ENCODE measurements at places on chromosomes 7 and 10. TPM values are rescaled to one million over a fixed set of nuclear protein-coding genes. Genes with fewer than 3 reads are reported as not detected.

- no peak for DNase-seq
Observed at GRCh38 chr7:102119925-102120324, 166.7 kb upstream of the SH2B2 start.

DNA sequence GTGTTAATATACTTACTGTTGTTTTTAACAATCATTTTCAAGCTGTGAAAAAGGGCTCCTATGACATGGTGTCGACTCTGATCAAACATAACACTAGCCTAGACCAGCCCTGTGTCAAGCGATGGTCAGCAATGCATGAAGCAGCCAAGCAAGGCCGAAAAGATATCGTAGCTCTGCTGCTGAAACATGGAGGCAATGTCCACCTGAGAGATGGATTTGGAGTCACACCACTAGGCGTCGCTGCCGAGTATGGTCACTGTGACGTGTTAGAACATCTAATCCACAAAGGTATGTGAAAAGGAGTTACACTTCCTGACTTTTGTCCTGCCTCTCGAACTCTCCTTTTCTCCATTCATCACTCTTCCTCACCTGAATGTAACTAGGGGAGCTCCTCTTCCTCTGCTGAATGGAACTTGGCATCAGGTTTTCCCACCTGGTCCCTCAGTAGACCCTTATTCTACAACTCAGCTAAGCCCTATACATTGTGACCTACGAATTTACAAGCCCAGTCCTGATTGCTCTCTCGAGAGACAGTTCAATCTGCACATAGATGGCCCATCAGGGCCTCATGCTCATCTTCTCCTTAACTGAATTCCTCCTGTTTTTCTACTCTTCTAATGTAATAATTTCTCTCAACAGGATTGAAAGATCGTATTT, 23.0 kb downstream of the ASB15 start:
- no peak for DNase-seq

DNA sequence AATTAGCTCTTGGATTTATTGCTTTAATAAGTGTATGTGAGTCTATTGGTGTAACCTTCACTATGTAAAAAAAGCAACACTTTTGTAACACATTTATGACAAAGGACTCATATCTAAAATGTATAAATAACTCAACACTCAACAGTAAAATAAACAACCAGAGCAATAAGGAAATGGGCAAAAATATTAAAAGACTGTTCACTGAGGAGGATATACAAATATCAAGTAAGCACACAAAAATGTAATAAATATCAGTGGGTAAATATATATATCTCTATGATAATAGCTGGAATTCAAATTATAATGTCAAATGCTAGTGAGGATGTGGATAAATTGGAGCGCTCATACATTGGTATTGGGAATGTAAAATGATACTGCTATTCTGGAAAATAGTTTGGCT, 53.0 kb downstream of the HDAC9 start:
- no peak for DNase-seq

DNA sequence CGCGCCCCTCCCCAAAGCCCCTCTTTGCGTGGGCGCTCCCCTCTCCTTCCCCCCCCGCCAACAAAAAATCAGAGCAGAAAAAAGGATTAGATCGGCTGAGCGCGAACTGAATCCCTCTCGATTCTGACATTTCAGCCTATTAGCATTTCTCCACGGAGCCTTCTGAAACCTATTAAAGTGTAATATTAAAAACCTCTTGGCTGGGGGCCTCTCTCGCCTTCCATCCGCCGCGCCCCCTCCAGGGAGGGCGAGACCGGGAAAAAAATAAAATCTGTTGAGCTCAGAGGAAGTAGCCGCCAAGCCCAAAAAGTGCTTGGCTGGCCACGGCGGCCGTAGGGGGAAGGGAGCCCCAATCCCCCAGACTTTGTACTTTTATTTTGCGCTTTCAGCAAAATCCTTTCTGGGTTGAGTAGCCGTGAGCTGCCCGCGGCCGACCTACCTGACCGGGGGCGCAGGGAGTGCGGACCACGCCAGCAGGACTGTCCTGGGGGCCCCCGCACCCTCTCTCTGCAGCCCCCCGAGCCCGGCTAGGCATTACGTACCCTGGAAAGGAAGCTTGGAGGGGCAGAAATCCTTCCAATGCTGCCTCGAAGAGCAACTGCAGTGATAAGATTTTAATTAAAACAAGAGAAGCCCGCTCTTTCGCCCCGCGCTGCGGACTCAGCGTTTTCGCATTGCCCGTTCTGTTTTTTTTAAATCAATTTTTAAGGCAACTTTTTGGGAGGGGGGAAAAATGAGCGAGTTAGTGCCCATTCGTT, 1.3 kb upstream of the TNRC18 start:
- DNase-seq, result no peak

DNA sequence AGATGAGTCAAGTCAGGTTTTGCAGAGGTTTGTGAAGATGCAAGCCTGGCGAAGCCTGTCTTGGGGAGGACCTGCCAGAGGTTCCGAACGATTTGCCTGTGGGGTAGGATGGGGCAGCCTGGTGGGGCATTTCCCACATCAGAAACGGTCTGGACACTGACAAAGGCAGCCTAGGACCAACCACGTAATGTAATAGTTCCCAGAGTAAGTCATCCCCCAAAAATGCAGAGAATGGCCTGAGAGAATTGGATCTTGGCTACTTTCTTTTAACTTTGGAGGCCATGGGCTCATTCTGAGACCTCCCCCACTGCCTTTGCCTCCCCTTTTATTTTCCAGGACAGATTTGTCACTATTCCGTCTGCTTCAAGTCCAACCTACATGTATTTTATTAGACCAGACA, 168.9 kb upstream of the SH2B2 start:
- no peak for DNase-seq

GRCh38 chr10:104659809-104660208, 18.7 kb downstream of the SORCS3 start:
- no peak for DNase-seq

DNA sequence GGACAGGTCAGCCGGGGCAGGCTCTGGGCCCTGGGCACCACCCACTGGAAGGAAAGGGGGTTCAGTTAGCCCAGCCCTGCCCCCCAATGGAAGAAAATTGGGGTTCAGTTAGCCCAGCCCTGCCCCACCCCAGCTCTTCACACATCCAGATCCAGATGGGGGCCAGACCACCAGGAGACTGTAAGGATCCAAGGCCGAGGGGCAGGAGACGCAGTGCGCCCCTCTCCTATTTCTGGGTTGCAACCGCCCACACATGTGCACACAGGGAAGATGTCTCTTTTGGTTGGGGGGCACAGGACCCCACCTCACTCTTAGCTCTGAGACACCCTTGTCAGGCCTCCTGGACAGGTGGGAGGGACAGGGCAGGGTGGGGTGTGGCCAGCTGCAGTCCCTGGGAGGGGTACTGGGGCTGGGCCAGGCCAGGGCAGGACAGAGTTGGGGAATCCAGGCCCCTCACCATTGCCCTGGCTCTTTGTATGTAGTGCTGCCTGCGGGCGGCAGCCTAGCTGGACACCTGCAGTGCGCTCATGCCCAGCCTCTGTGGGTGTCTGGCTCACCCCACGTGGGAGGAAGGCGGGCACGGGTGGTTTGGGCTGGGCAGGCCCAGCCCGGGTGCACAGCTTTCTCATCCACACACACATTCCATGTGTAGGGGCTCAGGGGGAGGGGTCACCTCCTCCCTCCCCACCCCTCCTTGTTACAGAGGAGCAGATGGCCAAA, 141.2 kb downstream of the LHPP start:
- DNase-seq, result no peak

GRCh38 chr10:29205787-29206186, 83.1 kb upstream of the LYZL1 start:
- DNase-seq, result no peak

DNA sequence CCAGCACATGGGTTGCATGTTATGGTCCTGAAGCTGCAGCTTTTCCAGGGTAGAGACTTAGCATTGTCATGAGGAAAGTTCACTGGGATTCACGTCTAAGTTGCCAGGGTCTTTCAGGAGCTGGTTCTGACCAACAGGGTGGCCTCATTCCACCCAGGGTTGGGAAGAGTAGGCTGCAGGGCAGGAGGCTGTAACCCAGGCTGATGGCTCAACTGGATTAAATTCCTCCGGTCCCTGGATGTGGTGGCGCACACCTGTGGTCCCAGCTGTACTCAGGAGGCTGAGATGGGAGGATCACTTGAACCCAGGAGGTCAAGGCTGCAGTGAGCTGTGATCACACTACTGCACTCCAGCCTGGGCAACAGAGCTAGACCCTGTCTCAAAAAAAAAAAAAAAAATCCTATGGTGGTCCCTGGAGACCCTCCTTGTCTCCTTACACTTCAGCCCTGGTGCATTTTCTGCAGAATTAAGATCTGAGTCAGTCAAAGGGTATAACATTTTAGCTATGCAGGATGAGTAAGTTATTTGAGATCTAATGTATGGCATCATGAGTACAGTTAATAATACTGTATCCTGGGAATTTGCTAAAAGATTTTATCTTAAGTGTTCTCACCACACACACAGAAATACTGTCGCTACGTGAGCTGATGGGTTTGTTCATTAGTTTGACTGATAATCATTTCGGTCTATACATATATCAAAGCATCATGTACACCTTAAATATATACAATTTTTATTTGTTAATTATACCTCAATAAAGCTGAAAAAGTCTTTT, 44.0 kb downstream of the ASB13 start:
- no peak for DNase-seq

Gene CRYGN
- polyA plus RNA-seq, result 0.20 TPM

Gene TMEM236
- 0.26 TPM for polyA plus RNA-seq

Gene PYROXD2
- 37.3 TPM for polyA plus RNA-seq

Gene ADRA2A
- 0.29 TPM for polyA plus RNA-seq

Gene ALDH18A1
- polyA plus RNA-seq, result 61.0 TPM

Measured in right lung (tissue), 10 donors.